ENCODE measurements at places on chromosomes 11 and 22.

- DNase-seq, result no peak
Measured at GRCh38 chr11:114270531-114271270, 25.5 kb upstream of the NNMT start.

GRCh38 chr11:131908316-131908715 is 537.9 kb downstream of the NTM start:
- no peak for DNase-seq

DNA sequence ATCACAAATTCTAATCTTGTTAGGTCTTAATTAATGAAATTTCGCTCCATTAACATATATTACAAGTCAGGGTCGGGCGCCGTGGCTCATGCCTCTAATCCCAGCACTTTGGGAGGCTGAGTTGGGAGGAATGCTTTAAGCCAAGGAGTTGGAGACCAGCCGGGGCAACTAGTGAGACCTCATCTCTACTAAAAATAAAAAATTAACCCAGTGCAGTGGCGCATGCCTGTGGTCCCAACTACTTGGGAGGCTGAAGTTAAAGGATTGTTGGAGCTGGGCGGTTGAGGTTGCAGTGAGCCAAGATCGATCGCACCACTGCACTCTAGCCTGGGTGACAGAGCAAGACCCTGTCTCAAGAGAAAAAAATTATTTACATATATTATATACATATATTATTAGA is 1.9 kb downstream of the TMA7B start:
- DNase-seq, result no peak

GRCh38 chr11:3087821-3088800 is 30.9 kb upstream of the CARS1 start:
- no peak for DNase-seq

GRCh38 chr11:77203901-77204753 is 76.1 kb downstream of the MYO7A start:
- DNase-seq, result no peak

- DNase-seq, result no peak
Measured at GRCh38 chr11:24356501-24356900, 140.4 kb upstream of the LUZP2 start.

Measured in CD4-positive, alpha-beta T cell treated with Interleukin-21 for 1 hour (primary cell).